K562 (cell line): ENCODE measurements at places on chromosomes 11 and 22. TPM values are rescaled to one million over a fixed set of nuclear protein-coding genes. Genes with fewer than 3 reads are reported as not detected.

GRCh38 chr22:29700900-29701154 is 19.0 kb upstream of the CABP7 start:
- no peak for DNase-seq

- DNase-seq = no peak
These were observed 42.5 kb downstream of the ZNRF3 start for GRCh38 chr22:28925916-28926315.

GRCh38 chr11:125224391-125225021 is 60.0 kb downstream of the PKNOX2 start:
- DNase-seq = peak; percentile 14

UCP3 gene
- total RNA-seq = 0.18 and 0.53 TPM in 2 replicates

- DNase-seq = no peak
These were observed 413.6 kb downstream of the OPCML start for GRCh38 chr11:133118563-133119268.

- DNase-seq = no peak
These were observed 50.3 kb downstream of the MICAL2 start for GRCh38 chr11:12160680-12161079.

DNA sequence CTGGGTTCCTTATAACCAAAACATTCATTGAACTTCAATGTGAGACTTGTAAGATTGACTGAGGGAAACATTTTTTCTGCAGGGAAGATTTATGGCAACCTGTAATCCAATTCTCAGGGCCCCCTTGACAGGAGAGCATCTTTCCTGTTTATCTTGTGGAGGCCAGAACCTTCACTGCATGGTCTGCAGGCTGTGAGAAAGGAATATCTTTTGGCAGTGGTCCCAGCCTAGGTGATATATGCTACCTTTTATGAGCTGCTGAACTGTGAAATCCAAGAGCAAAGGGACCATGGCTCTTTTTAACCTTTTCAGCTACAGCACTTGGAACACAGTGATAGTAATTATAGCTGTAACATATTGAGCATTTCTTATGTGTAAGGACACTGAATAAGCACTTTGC is 590.2 kb upstream of the B3GAT1 start:
- DNase-seq = no peak

DNA sequence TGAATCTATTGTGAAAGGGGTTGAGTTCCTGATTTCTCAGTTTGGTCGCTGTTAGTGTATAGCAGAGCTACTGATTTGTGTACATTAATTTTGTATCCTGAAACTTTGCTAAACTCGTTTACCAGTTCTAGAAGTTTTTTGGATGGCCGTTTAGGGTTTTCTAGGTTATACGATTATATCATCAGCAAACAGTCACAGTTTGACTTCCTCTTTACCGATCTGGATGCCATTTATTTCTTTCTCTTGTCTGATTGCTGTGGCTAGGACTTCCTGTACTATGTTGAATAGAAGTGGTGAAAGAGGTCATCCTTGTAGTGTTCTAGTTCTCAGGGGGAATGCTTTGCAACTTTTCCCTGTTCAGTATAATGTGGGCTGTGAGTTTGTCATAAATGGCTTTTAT is 24.6 kb upstream of the OOSP4B start:
- no peak for DNase-seq

- DNase-seq = peak; percentile 66
These were observed 53.4 kb downstream of the SCGB1A1 start for GRCh38 chr11:62472063-62472884.

DNA sequence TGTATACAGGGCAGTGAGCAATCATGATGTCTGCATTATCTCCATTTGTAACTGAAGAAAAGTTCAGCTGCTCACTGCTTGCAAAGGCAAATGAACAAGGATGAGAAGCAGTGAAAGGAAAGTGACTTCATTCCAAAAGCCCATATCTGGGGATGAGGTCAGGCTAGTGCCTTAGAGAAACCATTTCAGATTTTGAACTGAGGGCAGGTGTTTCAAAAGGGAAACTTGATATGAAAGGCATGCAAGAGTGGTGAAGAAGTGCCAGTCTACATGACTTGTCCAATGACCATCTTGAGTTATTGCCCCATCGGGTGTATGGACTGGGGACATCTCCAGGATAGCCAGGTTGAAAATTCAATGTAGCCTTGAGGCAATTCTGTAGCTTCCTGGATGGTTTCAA is 7.3 kb upstream of the APOL4 start:
- DNase-seq = no peak
